ENCODE measurements at places on chromosomes 1 and 21.

DNA sequence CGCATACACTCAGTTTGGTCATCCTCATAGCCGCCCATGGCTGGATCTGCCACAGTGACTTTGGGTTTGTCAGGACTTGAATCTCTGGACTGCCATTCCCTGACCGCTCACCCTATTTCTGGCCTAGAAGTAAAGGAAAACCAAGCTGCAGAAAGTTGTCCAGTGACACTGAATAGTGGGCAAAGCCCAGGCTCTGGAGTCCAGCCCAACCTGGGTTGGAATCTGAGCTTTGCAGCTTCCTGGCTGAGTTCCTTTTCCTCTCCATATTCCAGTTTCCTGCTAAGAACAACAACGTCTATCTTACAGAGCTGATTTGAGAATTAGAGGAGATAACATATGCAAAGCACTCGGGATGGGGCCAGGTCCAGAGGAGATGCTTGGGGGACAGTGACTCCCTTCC, 15.6 kb upstream of the EIF4G3 start:
- DNase-seq: no peak

DNA sequence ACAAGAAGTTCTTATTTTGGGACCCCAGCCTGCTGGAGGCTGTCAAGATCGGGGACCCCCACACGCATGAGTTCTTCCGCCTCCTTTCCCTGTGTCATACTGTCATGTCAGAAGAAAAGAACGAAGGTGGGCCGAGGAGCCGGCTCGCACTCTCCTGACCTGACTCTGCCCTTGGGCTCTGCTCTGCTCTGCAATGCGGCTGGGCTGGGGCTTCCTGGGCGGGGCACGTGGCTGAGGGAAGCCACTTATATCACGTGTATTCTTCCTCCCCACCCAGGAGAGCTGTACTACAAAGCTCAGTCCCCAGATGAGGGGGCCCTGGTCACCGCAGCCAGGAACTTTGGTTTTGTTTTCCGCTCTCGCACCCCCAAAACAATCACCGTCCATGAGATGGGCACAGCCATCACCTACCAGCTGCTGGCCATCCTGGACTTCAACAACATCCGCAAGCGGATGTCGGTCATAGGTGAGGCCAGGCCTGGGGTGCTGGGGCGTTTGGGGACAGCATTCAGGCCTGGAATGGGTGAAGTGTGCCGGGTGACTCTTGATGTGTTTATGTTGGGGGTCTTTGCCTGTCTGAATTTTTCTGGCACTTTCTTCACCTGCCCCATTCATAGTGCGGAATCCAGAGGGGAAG, 17.6 kb downstream of the ATP8B2 start:
- no peak for DNase-seq

DNA sequence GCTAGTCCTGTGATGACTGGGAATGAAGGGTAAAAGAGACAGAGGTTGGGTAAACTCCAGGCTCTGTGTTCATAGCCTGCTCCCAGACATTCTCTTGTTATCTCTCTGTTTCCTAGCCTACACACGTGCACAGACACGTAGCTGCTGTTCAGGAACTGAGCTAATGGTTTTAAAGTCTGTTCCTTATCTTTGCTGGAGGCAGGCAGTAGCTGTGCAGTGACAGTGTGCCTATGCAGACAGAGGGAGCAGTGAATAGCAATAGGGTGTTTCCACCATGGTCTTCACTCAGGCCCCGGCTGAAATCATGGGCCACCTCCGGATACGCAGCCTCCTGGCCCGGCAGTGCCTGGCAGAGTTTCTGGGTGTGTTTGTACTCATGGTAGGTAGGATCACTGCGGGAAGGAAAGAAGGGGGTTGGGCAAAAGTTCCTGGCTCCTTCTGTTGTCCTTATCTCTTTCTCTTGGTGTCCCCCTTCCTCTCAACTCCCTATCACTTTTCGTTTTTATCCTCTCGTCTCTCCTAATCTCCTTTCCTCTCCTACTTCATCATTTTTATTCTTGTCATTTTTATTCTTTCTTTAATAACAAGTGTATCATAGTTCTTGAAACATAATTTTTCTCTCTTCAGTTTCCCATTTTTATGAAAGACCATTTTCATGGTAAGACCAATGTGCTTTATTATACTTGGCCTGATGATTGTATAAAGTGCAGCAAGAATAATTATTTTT, at the start of gene AQP10:
Gene AQP10, plus strand, starts transcription at position 212 of the 727 bp plus-strand sequence. Its CDS starts 63 bp downstream, at position 275.
- DNase-seq: no peak

- DNase-seq: no peak
Observed at GRCh38 chr1:151251656-151252470, 2.7 kb upstream of the PSMD4 start.

DNA sequence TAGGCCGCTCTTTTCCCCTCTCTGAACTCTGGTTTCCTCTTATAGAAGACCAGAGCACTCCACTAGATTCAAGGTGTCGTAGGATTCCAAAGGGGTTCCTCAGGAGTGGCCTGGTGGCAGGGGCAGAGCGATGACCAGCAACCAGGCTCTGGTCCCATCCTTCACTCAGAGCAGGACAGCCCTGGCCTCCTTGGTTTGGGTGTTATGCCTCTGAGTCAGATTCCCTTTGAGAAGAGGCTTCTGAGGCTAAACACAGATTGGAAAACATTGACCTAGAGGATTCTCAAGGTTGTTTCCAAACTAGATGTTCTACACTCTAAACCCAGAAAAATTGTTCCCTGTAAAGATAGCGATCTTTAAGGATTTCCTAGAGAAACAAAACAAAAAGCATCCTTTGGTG, 49.8 kb upstream of the IKBKE start:
- DNase-seq: no peak

DNA sequence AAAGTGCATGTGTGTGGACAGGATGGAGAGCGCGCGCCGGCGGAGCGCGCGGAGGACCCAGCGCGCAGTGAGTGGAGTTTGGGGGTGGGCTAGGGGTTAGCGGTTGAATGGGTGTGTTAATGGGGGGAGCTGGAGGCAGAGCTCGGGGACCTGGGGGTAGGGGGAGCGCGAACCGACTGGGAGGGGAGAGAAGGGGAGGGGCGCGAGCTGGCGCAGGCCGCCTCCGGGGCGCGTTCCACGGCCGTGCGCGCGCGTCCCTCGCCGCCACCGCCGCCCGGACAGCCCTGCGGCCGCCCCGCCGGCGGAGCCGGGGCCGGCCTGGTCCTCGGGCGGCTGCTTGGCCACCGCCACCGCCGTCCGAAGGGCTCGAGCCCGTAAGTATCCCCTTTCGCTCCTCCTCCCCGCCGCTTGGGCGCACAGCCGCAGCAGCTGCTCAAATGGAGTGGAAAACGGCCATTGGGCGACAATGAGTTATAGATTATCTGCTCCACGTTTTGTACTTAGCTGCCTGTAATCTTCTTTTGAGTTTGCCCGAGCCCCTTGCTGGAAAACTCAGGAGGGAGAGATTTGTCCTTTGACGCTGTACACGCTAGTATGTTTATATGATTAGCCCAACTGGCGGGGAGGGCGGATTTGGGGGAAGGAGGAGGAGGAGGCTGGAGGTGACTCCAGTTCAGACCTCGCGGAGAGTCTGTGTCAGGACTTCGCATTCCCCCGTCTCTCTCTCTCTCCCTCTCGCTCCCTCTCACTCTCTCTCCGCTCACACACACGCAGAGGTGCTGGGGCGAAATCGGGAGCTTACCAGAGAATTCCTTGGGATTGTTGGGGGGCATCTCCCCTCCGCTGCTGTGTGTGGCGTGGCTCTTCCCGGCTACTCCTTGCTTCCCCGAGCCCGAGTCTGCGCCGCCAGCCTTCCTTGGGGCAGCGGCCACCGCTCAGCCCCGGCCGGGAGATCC, at the start of gene ADGRL2:
Gene ADGRL2, plus strand, starts transcription at position 240 of the 956 bp plus-strand sequence. CDS start 36,051 bp downstream, outside the sequence.
- DNase-seq: no peak

DNA sequence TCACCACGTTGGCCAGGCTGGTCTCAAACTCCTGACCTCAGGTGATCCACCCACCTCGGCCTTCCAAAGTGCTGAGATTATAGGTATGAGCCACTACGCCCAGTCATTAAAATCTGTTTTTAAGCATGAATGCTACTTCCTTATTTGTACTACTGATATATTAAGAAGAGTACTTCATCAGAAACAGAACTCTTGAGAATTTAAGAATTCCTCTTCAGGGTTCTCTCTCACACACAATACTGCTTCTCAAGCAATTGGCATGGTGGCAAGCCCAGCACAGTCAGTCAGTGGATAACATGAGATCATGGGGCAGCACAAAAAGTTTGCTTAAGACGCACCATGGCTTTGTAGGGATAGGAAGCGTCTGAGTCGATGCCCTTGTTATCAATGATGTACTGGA, 14.1 kb downstream of the CTSS start:
- no peak for DNase-seq

DNA sequence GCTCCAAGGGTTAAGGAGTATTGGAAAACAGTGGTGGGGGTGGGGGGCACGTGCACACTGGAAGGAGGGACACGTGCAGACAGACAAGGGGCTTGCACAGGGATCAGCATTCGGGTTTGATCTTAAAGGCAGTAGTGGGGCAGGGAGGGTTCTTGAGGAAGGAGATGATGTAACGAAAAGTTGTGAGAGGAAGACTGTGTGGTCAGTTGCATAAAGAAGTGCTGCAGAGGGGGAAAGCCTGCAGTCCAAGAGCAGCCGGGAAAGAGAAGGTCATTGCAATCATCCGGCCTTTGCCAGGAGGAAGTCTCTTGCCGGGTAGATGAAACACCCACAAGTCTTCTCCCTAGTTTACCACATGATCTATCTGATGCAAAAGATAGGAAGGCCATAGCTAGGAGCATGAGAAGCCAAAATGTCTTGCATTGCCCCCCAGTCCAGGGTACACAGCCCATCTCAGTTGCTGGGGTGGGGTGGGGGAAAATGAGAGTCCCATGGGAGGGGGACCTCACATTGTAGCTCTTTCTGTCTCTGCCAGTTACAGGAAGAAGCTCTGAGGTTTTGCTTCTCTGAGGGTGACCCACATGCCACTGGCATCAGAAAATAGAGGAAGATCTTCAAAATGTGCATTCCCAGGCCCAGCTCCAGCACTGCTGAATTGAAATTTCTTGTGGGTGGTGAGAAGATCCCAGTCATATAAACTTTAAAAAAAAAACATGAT, 202.5 kb upstream of the RAB4A start:
- DNase-seq: no peak

GRCh38 chr1:246969621-246970020, 37.9 kb upstream of the AHCTF1 start:
- DNase-seq: no peak

GRCh38 chr1:157098519-157098918, 1.1 kb downstream of the ETV3L start:
- no peak for DNase-seq

DNA sequence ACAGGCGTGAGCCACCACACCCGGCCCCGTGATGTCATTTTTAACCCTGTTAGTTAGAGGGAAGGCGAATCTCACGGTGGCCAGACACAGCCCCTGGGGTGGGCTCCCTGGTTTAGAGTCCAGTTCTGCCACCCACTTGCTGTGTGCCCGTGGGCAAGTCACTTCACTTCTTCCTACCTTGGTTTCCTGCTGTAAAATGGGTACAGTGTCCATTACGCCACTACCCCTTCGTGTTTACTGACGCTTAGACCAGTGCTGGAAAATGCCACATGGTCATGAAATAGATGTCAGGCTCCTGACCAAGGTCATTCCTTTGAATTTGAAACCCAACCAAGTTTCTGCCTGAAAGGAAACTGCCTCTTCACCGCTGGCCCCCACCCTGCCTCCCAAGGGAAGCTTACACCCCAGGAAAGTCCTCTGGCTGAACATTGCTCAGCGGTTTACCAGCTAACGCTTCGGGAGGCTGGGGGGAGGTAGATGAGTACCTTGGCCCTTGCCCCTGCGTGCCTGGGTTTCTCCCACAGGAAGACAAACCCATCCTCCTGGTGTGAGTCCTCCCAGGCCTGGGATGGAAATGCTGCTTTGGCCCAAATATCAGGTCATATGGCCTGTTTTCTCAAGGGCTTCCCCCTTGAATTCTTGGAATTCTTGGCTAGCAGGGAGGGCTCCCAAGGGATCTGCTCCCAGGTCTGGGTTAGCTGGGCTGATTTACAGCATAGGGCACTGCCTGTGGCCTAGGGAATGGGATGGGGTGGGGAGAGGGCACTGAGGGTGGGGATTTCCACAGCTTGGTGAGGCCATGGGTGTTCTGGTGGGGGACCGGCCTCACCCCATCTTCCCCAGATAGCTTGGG, 7.6 kb upstream of the AADACL4 start:
- DNase-seq: no peak

DNA sequence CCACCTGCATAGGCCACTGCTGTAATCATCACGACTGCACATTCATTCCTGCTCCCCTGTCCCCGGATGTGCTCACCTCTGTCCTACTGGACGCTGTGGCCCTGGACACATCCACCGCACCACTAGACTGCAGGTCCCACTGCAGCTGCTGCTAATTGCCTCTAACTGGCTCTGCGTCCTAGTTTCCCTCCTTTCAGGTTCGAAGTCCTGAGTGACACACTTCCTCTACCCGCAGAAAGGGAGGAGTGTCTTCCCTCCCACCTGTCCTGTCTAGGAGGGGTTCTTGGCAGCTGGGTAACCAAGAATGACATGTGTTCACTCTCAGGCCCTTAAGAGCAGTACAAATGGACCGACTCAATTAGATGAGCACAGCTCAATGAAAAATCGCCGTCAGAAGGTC, 40.5 kb upstream of the ITPKB start:
- DNase-seq: no peak

DNA sequence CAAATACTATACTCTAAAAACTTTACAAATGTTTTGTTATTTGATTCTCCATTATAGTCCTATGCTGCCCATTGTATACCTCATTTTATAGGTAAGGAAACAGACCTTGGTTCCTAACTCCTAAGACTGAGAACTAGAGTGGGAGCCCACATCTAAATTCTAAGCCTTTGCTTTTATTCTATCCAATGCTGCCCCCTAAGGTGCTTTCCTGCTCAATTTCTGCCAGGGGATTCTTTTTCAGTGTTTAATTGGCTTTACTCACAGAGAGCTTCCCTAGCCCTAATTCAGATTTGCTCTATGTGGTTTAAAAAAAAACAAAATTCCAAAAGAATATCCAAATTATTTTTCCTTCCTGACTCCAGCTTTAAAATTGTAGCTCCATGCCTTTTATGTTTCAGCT, 64.5 kb downstream of the KIF14 start:
- DNase-seq: no peak

- DNase-seq: no peak
Observed at GRCh38 chr1:206782448-206782847, 10.2 kb upstream of the IL10 start.

DNA sequence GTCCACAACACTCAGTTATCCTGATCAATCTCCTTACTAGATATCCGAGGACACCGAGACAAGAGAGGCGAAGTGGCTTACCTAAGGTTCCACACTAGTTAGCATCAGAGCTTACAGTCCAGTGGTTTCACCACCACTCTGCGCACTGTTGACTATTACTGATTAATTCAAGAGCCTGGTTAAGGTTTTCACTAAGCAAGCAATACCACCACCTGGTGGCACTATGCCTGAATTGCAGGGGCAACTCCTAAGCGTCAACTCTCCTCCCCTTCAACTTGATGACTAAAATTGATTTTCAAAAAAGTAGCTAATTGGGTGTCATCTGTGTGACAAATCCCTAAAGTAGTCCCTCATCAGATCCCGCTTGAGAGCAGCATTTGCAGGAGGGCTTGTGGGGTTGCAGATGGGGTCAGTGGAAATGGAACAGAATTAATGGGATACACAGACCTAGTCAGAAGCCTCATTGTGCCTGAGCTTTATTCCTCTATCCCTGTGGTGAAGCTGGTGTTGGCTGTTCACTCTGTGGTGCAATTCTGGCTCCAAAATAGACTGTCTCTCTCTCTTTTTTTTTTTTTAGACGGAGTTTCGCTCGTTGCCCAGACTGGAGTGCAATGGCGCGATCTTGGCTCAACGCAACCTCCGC, 9.1 kb downstream of the TTC22 start:
- no peak for DNase-seq

GRCh38 chr1:179448437-179449149, 82.8 kb downstream of the AXDND1 start:
- DNase-seq: no peak

- no peak for DNase-seq
Observed at GRCh38 chr1:113388017-113388620, 2.2 kb upstream of the MAGI3 start.
